ENCODE measurements at places on chromosomes 11 and 22. TPM values are rescaled to one million over a fixed set of nuclear protein-coding genes. Genes with fewer than 3 reads are reported as not detected.

Gene OR10A2
- not detected for total RNA-seq

Gene GSTT2B
- total RNA-seq, result 0.19 TPM

DNA sequence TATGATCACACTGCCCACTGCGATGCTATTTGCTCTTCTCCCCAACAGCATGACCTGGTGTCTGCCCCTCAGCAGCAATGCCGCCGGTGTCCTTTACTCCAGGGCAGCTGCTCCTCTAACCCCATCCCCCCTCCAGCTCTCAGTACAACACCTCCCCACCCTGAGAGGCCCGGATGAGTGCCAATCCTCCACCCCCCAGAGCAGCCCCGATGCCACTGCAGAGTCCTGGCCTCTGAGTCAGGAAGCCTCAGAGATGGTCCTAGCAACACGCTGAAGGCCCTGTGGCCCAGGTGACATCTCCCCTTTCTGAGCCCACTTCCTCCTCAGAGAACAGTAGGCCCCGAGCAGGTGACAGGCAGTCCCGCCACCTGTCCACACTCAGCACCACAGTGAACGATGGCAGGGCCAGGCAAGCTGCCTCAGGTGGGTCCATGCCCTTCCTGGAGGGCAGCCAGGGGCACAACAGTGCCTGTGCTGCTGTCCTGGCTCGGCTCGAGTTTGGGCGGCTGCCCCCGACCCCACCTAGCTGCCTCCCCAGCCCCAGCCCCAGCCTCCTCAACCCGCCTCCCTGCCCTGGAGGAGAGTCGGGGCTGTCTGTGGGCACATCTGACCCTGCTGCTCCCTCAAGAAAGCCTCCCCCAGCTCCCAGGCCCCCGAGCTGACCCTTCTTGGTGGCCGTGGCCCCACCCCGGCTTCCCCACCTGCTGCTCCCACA lies 3.9 kb upstream of the NDUFS8 start:
- no peak overlapping the region for H3K27ac ChIP-seq
- H3K4me3 ChIP-seq, result no peak overlapping the region
- no peaks in the 10 kb centered on the region for H3K36me3 ChIP-seq
- DNase-seq, result no peak

DNA sequence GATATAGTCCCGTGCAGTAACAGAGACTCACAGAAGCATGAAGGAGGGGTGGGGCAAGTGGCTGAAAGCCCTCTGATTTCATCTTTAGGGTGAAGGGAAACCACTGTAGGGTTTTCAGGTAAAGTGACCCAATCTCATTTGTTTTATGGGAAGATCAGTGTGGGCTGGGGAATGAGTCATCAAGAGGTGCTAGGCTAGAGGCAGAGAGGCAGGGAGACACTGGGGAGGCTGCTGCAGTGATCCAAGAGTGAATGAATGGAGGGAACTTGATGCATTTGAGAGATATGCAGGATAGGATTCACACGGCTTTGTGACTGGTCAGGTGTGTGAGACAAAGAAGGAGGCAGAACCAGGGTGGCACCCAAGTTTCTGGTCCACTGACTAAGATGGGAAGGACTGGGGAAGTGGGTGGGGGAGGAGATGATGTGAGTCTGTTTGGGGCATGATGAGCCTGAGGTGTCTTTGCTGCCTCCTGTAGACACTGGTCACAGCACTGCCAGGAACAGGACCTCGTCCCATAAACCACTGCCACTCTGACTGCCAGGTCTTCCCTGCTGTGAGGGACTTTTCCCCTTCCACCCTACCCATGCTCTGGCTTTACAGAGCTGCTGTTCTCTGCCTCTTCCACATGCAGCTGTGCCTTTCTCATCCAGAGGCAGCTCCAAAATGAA lies 239.0 kb downstream of the TENM4 start:
- H3K36me3 ChIP-seq, result no peaks in the 10 kb centered on the region
- H3K4me1 ChIP-seq, result no peaks in the 10 kb centered on the region
- no peak overlapping the region for H3K4me3 ChIP-seq
- no peaks in the 10 kb centered on the region for H3K27me3 ChIP-seq
- H3K27ac ChIP-seq, result no peak overlapping the region
- no peak for DNase-seq

DNA sequence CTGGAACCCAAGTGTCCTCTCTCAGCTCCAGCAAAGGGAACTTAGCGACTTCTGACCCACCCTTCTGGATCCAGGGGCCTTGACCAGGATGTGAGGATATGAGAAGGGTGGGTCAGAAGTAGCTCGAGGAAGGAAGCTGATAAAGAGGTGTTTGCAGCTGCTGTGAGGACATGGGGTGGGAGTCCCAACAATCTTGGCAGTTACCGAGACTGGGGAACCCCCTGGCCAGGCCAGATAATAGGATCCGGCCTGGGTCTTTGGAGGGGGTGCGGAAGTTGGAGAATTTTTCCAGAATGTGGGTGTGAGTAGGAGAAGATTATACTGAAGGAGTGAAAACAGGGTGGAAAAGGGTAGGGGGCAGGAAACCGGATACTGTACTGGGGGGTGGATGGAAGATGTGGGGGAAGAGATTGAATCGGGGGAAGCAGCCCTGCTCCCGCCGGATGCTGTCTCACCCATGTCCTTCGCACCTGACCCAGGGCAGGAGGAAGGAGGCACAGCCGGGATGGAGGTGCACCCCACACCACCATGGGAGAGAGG lies 2.8 kb upstream of the MCAM start:
- H3K36me3 ChIP-seq, result no peaks in the 10 kb centered on the region
- no peak for DNase-seq
- no peak overlapping the region for H3K27ac ChIP-seq

GRCh38 chr11:104876324-104876723 lies 21.9 kb downstream of the CASP12 start:
- no peak overlapping the region for H3K27ac ChIP-seq
- H3K4me3 ChIP-seq, result no peak overlapping the region
- no peak for DNase-seq
- no peaks in the 10 kb centered on the region for H3K4me1 ChIP-seq

Gene OR51L1
- total RNA-seq, result not detected

- peaks cover 8% of the 10 kb centered on the region for H3K4me1 ChIP-seq
- no peaks in the 10 kb centered on the region for H3K36me3 ChIP-seq
- no peak overlapping the region for H3K4me3 ChIP-seq
- no peaks in the 10 kb centered on the region for H3K27me3 ChIP-seq
- no peak for DNase-seq
- H3K27ac ChIP-seq, result no peak overlapping the region
These were observed 11.1 kb downstream of the PRDM11 start for GRCh38 chr11:45157247-45158209.

DNA sequence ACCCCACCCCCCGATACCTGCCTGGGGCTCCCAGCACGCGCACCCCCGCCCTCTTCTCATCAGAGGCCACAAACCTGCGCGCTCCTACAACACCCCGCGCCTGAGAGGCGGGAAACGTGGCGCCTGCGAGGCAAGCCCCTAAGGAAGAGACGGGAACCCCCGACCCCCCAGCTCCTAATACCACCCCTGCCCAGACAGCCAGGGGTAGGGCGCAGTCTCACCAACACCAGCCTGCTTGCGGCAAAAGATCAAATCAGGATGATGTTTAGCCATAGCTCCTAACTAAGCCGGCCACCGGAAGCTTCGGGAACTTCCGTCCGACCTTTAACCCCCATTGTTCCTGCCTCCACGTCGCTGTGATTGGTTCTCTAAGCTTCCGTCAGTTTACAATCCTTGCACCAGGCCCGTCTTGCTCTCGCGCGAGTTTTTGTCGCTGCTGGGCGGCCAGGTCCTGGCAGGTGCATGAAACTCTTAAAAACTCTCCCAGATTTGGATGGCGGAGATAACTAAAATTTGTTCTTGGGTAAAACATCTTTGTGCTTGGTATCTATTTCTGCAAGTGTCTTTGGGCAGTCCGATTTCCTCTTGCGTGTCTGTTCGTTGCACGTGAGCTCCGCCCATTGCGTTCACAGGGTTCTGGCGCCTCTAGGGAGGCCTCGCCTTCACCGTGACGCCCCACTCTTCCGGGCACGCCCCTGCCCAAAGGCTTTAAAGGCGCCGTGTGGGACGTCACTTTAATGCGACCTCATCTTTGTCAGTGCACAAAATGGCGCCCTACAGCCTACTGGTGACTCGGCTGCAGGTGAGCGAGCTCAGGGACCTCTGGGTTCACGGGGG lies at the start of the genes ACO2 and PHF5A:
Gene ACO2 (plus strand): TSS at position 737 of the 837 bp plus-strand sequence. CDS start 30 bp downstream, at position 767.
Gene PHF5A (minus strand): TSS at position 312 of the 837 bp plus-strand sequence. CDS start 39 bp downstream, at position 273.
- H3K27me3 ChIP-seq, result no peaks in the 10 kb centered on the region
- peak within 1 kb of the TSS; percentile 96 for H3K4me3 ChIP-seq
- peak within 1 kb of the TSS; percentile 96 for H3K27ac ChIP-seq
- H3K36me3 ChIP-seq, result peaks cover 16% of the 10 kb centered on the region

- DNase-seq, result peak; percentile 75
- no peaks in the 10 kb centered on the region for H3K27me3 ChIP-seq
- no peak overlapping the region for H3K27ac ChIP-seq
- H3K4me3 ChIP-seq, result no peak overlapping the region
These were observed 11.5 kb upstream of the RAB39A start for GRCh38 chr11:107916671-107917241.

DNA sequence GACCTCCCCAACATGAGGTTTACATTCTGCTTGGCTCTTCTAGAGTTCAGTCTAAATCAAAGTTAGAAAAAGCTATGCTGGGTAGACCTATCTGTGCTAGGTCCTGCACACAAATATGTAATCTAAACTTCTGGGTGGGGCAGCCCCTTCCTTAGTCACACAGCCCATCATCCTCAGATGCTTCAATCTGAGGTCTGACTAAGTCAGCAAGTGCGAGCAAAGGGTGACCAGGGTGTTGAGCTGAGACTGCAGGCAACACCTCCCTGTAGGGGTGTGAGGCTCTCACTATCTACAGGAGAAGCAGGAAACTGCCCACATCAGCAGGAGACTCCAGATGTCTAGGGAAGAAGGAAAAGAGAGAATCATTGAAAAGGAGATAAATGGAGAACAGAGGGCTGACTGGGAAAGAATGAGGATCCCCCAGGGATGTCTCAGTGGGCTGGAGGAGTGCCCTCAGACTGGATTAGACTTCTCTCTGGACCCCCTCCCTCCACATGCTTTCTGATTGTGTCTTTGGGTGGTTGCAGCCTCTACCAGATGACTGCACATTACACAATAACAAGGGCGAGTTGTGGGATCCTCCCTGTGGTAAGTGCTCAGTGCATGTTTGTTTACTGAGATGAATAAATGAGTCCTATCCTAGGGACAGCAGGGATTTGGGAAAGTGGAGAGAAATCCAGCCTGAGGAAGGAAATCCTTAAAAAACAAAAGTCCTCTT lies 266.2 kb upstream of the PLET1 start:
- no peak for DNase-seq
- H3K27ac ChIP-seq, result no peak overlapping the region
- no peak overlapping the region for H3K4me3 ChIP-seq
- H3K36me3 ChIP-seq, result no peaks in the 10 kb centered on the region
- peaks cover 24% of the 10 kb centered on the region for H3K4me1 ChIP-seq
- H3K27me3 ChIP-seq, result no peaks in the 10 kb centered on the region

All from neural progenitor cell (in vitro differentiated cells).